H1 (cell line): ENCODE measurements at places on chromosomes 3 and 15. TPM values are rescaled to one million over a fixed set of nuclear protein-coding genes. Genes with fewer than 3 reads are reported as not detected.

Gene GOLGA6A
- polyA plus RNA-seq, result 1.0 and 2.1 TPM in 2 replicates

Gene SLC22A14
- 0.03 and 0.05 TPM in 2 replicates for polyA plus RNA-seq

Gene TAGLN3
- polyA plus RNA-seq, result 6.3 and 6.9 TPM in 2 replicates

Gene CLDN18
- polyA plus RNA-seq, result not detected in 2 replicates

- no peak for DNase-seq
Measured at GRCh38 chr3:172929451-172929850, 178.9 kb downstream of the ECT2 start.

DNA sequence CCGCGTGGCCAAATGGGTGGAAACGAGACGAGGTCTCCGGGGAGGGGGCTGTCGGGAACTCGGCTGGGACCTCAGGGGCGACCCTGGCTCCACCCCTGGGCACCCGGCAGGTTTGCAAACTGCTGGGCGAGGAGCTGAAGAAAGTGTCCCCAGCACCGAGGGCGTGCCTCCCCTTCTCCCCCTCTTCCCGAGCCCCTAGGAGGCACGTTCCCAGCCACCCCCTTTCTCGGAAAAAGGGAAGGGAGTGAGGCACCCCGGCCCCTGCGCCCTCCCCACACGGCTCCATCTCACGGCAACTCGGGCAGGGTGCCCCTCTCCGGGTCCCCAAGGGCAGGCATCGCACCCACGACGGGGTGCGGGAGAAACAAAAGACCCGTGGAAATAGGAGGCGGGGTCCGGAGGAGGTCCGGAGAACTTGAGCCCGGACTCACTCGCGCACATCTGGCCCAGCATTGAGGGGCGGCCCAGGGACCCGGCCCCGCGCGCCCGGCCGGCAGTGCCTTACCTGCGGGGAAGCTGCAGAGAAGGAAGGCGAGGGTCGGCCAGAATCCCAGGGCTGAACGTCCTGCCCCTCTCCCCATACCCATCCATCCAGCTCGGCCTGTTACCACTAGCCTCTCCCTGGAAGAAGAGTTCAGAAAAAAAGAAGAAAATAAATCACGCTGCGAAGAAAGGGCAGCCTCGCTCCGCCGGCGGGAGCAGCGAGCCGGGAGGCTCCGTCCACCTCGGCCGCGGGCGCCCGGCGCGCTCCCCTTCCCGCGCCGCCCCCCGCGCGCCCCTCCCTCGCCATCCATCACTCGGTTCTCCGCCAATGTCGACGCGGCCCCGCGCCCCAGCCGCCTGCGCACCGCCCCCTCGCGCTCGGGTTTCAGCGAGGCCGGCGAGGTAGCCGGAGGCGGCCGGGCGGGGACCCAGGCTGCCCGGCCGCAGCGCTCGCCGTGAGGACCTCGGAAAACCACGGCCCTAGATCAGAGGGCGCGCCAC lies 16.3 kb downstream of the RGMA start:
- peak; percentile 86 for DNase-seq

GRCh38 chr3:16978234-16978920 lies 93.6 kb downstream of the PLCL2 start:
- no peak for DNase-seq

DNA sequence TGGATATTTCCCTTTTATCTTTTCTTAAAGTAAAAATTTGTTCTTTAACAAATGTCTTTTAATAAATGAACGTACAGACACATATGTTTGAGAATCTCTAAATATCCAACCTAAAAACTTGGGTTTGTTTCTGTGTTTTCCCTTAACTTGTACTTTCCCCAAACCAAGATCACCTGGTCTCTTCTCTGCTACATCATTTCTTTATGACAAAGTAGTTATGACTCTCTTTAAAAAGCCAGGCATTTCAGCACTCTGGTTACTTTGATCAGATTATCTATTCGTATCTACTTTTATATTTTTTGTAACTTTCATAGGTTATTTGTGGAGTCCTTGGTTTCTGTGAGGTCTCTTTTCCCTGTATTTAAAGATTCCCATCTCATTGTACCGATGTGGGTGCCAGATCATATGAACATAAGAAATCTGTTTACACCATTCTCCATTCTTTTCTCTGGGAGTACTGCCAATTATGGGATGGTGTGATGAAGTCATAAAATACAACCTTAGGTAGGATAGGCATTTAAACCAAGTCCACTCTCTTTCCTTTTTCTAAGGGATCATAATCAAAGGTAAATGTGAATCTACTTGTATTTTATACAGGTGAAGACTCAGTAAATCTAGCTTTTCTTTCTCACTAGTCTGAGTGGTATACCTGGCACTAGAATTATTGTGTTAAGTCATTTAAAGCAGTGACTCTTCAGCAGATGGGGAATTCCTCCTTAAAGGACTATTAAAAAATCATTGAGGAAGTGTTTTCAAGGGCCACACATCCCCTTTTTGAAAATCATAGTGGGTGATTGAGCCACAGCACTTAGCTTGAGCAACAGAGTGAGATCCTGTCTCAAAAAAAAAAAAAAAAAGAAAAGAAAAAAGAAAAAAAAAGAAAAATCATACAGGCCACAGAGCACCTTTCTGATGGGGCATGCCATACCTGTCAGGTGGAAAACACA lies 12.4 kb upstream of the NFKBIZ start:
- DNase-seq, result no peak

- no peak for DNase-seq
Measured at GRCh38 chr3:7978087-7978422, 523.6 kb upstream of the LMCD1 start.

GRCh38 chr3:149203758-149204157 lies 17.9 kb downstream of the CP start:
- DNase-seq, result no peak
